Activated T-cell treated with anti-CD3 and anti-CD28 coated beads, Interleukin-2, amount 50 U/mL, for 4 hours (primary cell): ENCODE measurements at places on chromosomes 13 and 19. TPM values are rescaled to one million over a fixed set of nuclear protein-coding genes. Genes with fewer than 3 reads are reported as not detected.

Gene ZNF649
- total RNA-seq = 10.9 TPM

Gene COL4A2
- total RNA-seq = 1.1 TPM

Gene TRPM4
- 0.38 TPM for total RNA-seq

Gene CYP4F11
- total RNA-seq = 0.05 TPM

Gene PTH2
- not detected for total RNA-seq

Gene C19orf44
- 2.4 TPM for total RNA-seq

Gene CEACAM21
- total RNA-seq = 12.9 TPM

Gene ZNF610
- 0.27 TPM for total RNA-seq

Gene CRX
- not detected for total RNA-seq

Gene OR1I1
- total RNA-seq = not detected

Gene CD209
- total RNA-seq = not detected

Gene EXOC3L2
- not detected for total RNA-seq

Gene SIAH3
- total RNA-seq = not detected

Gene IGSF23
- not detected for total RNA-seq

Gene CPAMD8
- total RNA-seq = 0.18 TPM

Gene GRIN2D
- total RNA-seq = 0.14 TPM

Gene KLK12
- total RNA-seq = not detected

Gene SULT2A1
- 0.16 TPM for total RNA-seq

Gene C13orf46
- 1.5 TPM for total RNA-seq

Gene ATP8A2
- total RNA-seq = 0.22 TPM

Gene SLC5A5
- total RNA-seq = 1.1 TPM

Gene ATCAY
- total RNA-seq = not detected

Gene GPR4
- total RNA-seq = not detected

Gene MYO1F
- 8.0 TPM for total RNA-seq

Gene ZNF625
- total RNA-seq = 1.1 TPM

Gene LGALS4
- 1.7 TPM for total RNA-seq

Gene CHMP2A
- total RNA-seq = 128 TPM

Gene GAPDHS
- not detected for total RNA-seq

Gene ZNF540
- 0.53 TPM for total RNA-seq

Gene CEACAM3
- total RNA-seq = not detected

Gene FAM124A
- 0.13 TPM for total RNA-seq

Gene APOC1
- total RNA-seq = 4.8 TPM

Gene OR7A5
- not detected for total RNA-seq

Gene PSG2
- total RNA-seq = not detected

Gene FCAR
- not detected for total RNA-seq

Gene NUMBL
- total RNA-seq = 17.1 TPM

Gene ZNF563
- total RNA-seq = 1.4 TPM

Gene FFAR2
- total RNA-seq = not detected

Gene ZNF726
- 8.7 TPM for total RNA-seq
